ENCODE measurements at places on chromosomes 6 and 20. TPM values are rescaled to one million over a fixed set of nuclear protein-coding genes. Genes with fewer than 3 reads are reported as not detected.

Gene SEMG1
- polyA plus RNA-seq: not detected

Gene CYP21A2
- 0.11 TPM for polyA plus RNA-seq

Gene HLA-DQA1
- polyA plus RNA-seq: not detected

Gene SYNE1
- polyA plus RNA-seq: 42.6 TPM

Gene PPP1R3G
- polyA plus RNA-seq: 0.39 TPM

Gene SLC26A8
- polyA plus RNA-seq: not detected

Gene DEF6
- 3.7 TPM for polyA plus RNA-seq

Gene LCA5
- polyA plus RNA-seq: 2.5 TPM

Gene NOTCH4
- 0.40 TPM for polyA plus RNA-seq

Gene NMBR
- polyA plus RNA-seq: 0.07 TPM

Gene CCN6
- polyA plus RNA-seq: 0.07 TPM

Gene MEI4
- not detected for polyA plus RNA-seq

Gene NHSL1
- 3.3 TPM for polyA plus RNA-seq

Gene DDX27
- 26.3 TPM for polyA plus RNA-seq

Gene ARMC12
- 0.56 TPM for polyA plus RNA-seq

Gene HM13
- 324 TPM for polyA plus RNA-seq
